Posterior cingulate gyrus (tissue), 11 donors: ENCODE measurements at places on chromosomes 1 and 21.

DNA sequence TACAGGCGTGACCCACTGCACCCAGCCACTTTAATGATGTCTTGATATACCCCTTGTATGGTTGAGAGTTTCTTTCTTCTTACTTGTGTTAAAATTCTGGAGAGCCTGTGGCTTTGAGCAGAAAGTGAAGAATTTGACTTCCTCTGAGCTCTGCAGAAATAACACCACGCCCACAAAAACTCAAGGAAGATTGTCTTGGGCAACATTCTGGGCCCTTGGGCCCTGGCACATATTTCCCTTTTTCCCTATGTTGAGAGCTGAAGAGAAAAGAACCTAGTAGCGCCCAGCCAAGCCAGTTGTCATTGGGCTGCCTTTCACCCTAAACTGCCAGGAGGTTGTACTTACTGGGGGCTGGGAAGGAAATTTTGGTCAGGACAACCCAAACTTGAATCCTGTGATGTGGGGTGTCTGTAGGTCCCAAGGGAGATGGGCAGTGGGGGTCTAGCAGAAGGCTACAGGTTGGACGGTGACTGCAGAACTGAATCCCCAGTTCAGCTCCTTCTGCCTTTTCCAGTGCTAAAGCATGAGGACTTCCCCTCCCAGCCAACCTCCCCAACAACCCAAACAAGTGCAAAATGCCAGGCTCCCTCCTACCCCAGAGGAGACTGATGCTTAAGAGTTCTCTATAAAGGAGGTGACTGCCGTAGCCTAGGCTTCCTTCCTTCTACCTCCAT is 11.7 kb upstream of the SNAPIN start:
- DNase-seq: no peak

DNA sequence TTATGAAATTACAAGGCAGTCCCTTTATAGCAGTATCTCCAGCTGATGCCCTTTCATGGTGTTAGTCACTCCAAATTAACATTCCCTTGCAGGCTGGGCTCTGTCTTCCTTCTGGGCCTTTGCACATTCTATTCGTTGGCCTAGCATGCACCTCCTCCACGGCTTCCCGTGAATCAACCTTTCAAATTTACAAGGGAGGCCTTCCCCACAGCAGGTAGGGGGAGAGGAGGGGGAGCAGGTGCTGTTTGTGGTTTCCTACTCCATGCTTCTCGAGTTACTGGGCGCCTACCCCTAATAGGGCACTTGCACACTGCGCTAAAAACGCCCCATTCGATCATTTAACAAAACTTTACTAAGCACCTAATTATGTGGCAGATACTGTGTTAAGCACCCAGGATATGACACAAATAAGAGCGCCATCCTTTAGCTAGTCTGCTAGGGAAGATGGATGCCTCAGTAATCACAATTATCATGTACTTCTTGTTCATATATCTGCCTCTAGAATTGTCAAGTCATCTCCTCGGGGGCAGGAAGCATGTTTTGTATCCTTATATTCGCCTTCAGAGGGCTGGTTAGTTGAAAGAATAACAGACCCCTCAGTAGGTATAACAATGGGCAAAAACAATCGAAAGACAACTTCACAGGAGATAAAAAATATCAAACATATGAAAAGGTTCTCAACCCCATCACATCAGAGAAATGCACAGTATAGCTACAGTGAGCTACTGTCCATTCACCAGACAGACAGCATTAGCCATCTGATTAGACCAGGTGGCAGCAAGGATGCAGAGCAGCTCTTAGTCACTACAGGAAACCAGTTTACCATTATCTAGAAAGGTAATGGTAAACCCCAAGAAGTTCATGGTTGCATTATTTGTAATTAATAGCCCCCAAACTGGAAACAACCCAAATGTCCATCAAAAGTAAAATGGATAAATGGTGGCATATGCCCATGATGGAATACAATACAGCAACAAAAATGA is 1.7 kb upstream of the ADAR start:
- no peak for DNase-seq

DNA sequence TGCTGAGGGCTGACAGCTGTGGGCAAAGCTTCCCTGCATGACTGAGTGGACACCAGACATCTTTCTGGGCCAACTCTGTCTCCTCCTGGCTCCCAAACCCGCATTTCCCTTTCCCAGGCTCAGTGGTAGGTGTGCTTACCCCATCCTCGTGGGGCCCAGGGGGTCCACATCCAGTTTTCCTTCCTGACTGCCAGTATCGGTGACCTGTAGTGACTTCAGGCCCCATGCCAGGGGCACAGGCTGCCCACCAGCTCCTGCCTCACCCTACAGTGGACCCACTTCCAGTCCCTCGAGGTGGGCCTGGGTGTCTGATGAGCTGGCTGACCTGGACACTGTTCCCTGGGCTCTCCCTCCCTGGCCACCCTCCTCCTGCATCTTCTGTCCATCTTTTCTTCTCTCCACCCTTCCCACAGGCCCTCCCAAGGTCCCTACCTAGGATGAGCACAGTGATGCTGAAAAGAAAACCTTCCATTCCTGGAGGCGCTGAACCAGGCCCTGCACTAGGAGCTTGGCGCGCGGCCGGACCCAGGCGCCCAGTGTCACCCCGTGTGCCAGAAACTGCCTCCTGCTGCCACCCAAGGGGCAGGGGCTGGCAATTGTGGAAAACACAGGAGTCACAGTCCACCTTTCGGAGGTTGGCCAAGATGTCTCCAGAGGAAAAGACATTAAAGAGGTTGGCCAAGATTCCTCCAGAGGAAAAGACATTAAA is 67.1 kb downstream of the RUNX3 start:
- DNase-seq: peak; percentile 49

- DNase-seq: peak; percentile 46
Measured at GRCh38 chr21:35697321-35697808, 363.0 kb downstream of the SETD4 start.

DNA sequence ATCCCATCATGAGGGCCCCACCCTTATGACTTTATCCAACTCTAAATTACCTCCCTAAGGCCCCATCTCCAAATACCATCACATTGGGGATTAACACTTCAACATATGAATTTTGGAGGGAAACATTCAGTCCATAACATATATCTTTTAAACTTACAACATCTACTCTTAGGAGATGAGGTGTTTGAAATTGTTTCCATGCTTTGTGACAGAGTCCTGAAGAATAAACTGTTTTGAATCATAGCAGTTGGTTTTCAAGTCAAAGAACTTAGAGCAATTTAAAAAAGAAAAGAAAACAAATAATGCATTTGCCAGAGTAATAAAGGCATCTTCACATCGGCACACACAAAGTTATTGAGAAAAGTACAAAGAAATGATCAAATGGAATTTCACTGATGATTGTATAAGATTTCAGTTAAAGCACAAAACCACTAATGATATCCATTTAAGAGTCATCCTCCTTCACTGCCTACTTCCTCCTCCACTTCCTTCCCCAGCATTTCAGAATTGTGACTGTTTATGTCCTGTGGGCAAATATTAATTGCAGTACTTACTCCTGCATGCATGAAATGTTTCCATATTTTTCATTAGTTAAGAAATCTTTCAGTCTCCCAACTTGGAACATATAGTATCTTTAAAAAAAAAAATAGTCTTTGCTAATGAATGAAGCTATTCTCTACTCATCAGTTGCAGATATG is 202.0 kb downstream of the LRRC40 start:
- DNase-seq: no peak

- DNase-seq: no peak
Measured at GRCh38 chr1:88514544-88515060, 169.5 kb upstream of the PKN2 start.

- no peak for DNase-seq
Measured at GRCh38 chr21:16028142-16028541, 298.4 kb downstream of the USP25 start.

- peak; percentile 75 for DNase-seq
Measured at GRCh38 chr1:24963943-24964693, 34.0 kb upstream of the RUNX3 start.

- DNase-seq: no peak
Measured at GRCh38 chr1:214739621-214740238, 136.7 kb downstream of the CENPF start.

DNA sequence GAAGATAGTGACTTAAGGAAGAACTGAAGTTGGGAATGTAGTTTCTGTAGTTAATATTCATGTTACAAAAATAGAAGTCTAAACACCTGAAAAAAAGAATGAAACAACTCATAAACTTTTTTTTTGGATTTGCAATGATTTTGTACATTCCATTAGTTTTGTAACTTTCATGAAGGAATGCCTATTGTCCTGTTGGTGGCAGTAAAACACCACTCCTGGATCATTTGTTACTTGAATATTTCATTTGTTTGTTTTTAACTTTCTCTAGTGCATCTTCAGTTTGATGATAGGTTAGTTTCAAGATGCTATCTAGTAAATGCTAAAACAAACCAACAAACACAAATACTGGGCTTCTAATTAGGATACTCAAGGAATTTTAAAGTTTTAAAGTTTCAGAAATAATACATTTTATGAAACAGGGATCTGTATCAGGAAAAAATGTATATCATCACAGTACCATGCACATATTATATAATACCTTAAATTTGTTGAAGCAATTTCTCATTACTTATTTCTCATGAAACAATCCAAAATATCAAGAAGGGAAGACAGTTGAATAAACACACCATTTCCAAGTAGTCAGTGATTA is 229.7 kb upstream of the CACYBP start:
- DNase-seq: no peak

DNA sequence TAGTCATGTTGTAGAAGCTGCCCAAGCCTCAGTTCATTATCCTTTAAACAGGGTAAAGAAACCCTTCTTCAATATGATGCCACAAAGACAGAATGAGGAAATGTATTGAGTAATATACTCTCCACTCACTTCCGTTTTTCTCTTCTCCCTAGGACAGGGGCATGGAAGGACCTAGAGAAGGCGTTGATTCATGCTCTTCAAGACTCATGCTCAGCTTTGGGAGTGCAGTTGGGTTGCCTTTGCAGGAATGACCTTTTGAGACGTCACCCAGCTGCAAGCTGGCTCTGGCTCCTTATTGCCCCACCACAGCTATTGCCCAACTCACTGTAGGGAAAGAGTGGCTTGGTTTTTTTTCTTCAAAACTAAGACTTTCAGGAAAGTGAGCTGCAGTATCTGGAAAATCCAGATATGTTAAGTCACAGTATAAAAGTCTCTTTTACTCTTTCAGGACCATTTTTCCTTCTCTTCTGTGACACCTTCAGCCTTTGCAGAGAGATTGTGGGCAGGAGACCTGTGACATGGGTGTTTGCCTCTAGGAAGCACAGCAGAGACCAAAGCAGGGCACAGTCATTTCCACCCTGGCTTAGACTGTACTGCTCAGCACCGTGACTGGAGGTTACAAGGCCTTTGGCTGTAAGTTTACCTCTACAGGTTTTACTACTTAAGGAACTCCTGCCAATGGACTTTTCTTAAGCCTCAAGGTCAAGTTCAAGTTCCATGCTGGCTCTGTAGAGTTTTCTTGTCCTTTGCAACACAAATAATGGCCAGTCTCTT is 39.5 kb downstream of the XCL2 start:
- DNase-seq: no peak

- no peak for DNase-seq
Measured at GRCh38 chr1:17948594-17948993, 159.0 kb upstream of the IGSF21 start.

GRCh38 chr1:154158307-154159125 is 3.6 kb upstream of the NUP210L start:
- DNase-seq: no peak

DNA sequence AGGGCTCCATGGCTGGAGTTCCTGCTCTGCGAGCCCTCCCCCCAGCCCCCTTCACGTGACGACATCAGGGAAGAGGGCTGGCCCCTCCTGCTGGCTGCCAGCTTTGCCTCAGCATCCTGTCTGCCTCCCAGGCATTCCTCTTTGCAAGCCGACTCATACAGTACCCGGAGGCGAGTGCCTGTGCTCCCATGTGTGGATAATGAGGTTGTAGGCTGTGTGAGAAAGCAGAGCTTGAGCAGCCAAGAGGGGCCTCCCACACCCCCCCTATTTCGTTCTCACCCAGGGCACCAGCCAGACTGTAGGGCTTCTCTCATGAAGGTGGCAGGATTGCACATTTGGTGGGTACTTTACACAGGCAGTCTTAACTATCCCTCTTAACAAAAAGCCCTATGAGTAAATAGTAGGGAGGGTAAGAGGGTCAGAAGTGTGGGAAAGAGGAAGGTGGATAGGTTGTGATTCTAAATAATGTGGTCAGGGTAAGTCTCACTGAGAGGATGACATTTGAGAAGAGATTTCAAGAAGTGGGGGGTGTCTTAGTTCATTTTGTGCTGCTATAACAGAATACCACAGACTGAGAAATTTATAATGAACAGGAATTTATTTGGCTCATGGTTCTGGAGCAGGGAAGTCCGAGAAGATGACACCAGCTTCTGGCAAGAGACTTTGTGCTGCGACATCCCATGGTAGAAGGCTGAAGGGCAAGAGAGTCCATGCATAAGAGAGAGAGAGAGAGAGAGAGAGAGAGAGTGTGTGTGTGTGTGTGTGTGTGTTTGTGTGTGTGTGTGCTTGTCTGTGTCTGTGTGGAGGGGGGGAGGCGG is 113.5 kb downstream of the OMA1 start:
- no peak for DNase-seq

GRCh38 chr1:53391982-53392381 is 64.1 kb upstream of the LRP8 start:
- no peak for DNase-seq

- no peak for DNase-seq
Measured at GRCh38 chr1:58629031-58629462, 52.0 kb upstream of the TACSTD2 start.

DNA sequence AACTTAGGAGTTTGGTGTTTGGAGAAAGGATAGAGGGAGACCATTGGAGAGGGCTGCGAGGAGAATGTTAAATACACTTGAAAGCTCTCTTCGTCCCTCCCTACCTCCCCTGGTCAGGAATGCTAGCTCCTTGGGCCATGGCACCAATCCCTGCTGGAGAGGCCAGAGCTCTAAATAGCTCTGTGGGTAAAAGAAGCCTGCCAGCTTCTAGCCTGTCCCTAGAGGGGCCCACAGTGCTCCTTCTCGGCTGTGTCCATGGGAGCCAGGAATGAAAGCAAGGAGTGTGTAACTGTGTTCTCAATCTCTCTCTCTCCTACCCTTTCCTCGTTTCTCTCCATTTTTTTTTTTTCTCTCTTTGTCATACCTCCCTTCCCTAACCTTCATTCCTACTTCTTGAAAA is at the start of gene CCDC190:
Gene CCDC190 (minus strand): TSS at position 75 of the 400 bp plus-strand sequence. CDS start 1,529 bp downstream, outside the sequence.
- no peak for DNase-seq
